ENCODE measurements at places on chromosomes 2 and 18.

DNA sequence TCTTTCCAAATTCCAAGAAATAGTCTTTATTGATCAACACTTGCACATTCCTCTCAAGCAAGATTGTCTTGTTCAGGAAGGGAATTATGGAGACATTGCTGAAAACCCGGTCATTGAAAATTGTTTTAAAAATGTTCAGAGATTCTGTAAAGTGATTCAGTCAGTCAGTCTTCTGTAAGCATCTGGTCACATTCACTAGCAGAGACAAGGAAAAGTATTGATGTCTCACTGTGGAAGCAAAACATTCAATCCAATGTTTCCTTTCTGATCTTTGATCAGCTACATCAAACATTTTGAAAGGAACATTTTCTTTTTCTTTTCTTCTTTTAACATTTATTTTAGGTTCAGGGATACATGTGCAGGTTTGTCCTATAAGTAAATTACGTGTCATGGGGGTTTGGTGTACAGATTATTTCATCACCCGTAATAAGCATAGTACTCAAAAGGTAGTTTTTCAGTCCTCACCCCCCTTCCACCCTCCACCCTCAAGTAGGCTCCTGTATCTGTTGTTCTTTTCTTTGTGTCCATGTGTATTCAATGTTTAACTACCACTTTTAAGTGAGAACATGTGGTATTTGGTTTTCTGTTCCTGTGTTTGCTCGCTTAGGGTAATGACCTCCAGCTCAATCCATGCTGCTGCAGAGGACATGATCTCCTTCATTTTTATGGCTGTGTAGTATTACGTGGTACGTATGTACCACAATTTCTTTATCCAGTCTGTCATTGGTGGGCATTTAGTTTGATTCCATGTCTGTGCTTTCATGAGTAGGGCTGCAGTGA is 61.2 kb downstream of the CTNNA2 start:
- H3K4me1 ChIP-seq: no peaks in the 10 kb centered on the region
- H3K36me3 ChIP-seq: peaks cover 4% of the 10 kb centered on the region
- no peaks in the 10 kb centered on the region for H3K27me3 ChIP-seq
- no peak overlapping the region for H3K4me3 ChIP-seq

GRCh38 chr2:1728821-1729220 is 15.5 kb downstream of the PXDN start:
- DNase-seq: no peak
- no peak overlapping the region for H3K4me3 ChIP-seq
- H3K27me3 ChIP-seq: peaks cover 5% of the 10 kb centered on the region
- H3K36me3 ChIP-seq: no peaks in the 10 kb centered on the region
- no peak overlapping the region for H3K27ac ChIP-seq

GRCh38 chr2:165610591-165611029 is 141.1 kb downstream of the CSRNP3 start:
- no peak overlapping the region for H3K4me3 ChIP-seq
- DNase-seq: no peak
- H3K4me1 ChIP-seq: peaks cover 6% of the 10 kb centered on the region
- no peak overlapping the region for H3K27ac ChIP-seq
- no peaks in the 10 kb centered on the region for H3K36me3 ChIP-seq

- no peak overlapping the region for H3K4me3 ChIP-seq
- H3K27me3 ChIP-seq: no peaks in the 10 kb centered on the region
- no peak for DNase-seq
- no peaks in the 10 kb centered on the region for H3K36me3 ChIP-seq
- no peaks in the 10 kb centered on the region for H3K4me1 ChIP-seq
Observed at GRCh38 chr2:194705398-194705797, 951.6 kb upstream of the SLC39A10 start.

- no peaks in the 10 kb centered on the region for H3K36me3 ChIP-seq
- no peak for DNase-seq
- no peak overlapping the region for H3K27ac ChIP-seq
- H3K4me3 ChIP-seq: no peak overlapping the region
- no peaks in the 10 kb centered on the region for H3K27me3 ChIP-seq
Observed at GRCh38 chr2:209791151-209791550, 19.5 kb downstream of the UNC80 start.

- no peak overlapping the region for H3K27ac ChIP-seq
- no peak for DNase-seq
- H3K36me3 ChIP-seq: no peaks in the 10 kb centered on the region
- no peaks in the 10 kb centered on the region for H3K4me1 ChIP-seq
Observed at GRCh38 chr2:241540401-241540770, 18.2 kb upstream of the BOK start.

DNA sequence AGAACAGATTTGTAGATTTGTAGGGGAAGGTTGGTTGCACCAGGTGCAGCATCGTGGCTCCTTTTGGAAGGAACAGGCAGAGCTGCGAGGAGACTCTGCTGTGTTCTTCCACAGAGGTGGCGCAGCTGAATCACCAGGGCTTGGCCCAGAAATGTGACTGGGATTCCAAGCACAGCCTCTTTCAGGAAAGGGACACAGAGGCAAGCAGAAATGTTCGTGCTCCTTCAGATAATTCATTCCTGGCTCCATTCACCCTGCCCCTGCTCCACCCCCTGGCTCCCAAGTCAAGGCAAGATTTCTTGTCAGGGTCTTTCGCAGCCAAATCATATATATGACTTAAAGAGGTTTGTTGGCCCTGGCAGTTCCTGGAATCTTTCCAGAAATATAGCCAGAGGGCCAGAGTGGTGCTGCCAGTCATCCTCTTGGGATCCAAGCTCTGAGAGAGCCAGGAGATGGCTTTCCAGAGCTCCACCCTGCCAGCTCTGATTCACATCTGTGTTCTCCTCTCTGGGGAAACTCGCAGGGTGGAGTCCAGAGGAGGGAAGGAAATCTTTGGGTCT is 203.9 kb upstream of the TANK start:
- no peak overlapping the region for H3K4me3 ChIP-seq
- H3K36me3 ChIP-seq: no peaks in the 10 kb centered on the region
- no peak for DNase-seq
- peaks cover 14% of the 10 kb centered on the region for H3K27me3 ChIP-seq

DNA sequence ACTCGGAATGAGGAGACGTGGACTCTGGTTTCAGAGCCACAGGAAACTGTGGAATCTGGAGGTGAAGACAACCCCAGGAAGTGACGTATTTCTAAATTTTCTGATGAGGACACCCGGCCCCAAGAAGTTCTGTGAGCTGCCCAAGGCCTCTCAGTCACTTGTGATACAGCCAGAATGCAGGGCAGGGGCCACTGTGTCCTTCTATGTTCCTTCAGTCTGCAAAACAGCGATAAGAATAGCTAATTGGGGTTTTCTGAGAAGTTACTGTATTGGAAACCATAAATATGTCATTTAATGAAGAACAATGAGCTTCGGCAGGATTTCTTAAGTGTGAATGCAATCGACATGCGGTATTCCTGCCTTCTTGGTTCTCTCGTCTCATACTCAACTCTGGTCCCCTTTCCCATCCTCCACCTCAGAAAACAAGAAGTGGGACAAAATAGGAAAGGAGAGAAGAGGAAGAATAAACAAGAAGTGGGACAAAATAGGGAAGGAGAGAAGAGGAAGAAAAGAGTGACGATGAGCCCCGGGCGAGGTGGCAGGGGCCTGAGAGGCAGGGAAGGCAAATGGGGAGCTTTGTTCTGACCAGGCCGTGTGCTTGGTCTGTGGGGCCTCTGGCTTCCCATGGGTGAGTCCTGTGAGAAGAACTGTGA is 282.0 kb upstream of the REV1 start:
- no peaks in the 10 kb centered on the region for H3K36me3 ChIP-seq
- no peaks in the 10 kb centered on the region for H3K4me1 ChIP-seq
- DNase-seq: no peak
- H3K4me3 ChIP-seq: no peak overlapping the region
- H3K27ac ChIP-seq: no peak overlapping the region

GRCh38 chr2:10452956-10453904 is 5.1 kb upstream of the ODC1 start:
- DNase-seq: peak; percentile 57
- no peak overlapping the region for H3K27ac ChIP-seq
- peaks cover 3% of the 10 kb centered on the region for H3K27me3 ChIP-seq
- H3K4me1 ChIP-seq: peaks cover 2% of the 10 kb centered on the region
- H3K36me3 ChIP-seq: no peaks in the 10 kb centered on the region

DNA sequence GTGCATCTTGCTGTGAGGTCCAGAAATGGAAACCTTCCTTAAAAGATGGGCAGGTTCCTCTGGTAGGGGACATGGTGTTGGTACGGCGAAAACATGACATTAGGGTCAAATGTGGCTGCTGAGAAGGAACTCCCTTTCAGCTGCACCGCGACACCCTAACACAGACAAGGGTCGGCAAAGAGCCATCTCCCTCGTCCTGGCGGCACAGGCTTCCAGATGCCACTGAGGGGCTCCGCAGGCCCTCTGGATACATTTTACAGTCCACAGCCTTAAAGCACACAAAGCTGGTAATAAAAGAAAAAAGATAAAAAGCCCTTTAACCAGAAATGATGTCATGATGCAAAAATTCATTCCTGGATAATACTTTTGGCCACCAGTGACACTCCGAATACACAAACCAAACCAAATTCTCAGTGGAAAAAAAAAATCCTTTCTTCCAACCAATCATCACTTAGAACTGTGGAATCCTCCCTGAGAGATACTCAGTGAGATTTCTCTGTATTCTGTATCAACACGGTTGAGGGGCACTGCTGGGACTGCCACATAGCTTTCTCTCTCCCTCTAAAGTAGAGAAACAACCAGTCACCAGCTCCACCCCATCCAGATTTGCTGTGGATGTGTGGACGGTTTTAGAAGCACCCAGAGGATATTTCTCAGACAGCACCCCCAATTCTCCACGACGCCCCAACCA is 174.8 kb downstream of the HDAC4 start:
- H3K36me3 ChIP-seq: no peaks in the 10 kb centered on the region
- peak overlapping the region; percentile 49 for H3K27ac ChIP-seq
- DNase-seq: no peak

GRCh38 chr2:96759548-96759947 is 1.2 kb upstream of the CNNM4 start:
- H3K27me3 ChIP-seq: no peaks in the 10 kb centered on the region
- H3K27ac ChIP-seq: peak overlapping the region; percentile 29
- peaks cover 47% of the 10 kb centered on the region for H3K4me1 ChIP-seq
- DNase-seq: no peak
- H3K36me3 ChIP-seq: no peaks in the 10 kb centered on the region

- no peak overlapping the region for H3K4me3 ChIP-seq
- no peak for DNase-seq
- H3K36me3 ChIP-seq: peaks cover 7% of the 10 kb centered on the region
- H3K27me3 ChIP-seq: no peaks in the 10 kb centered on the region
- peaks cover 4% of the 10 kb centered on the region for H3K4me1 ChIP-seq
- no peak overlapping the region for H3K27ac ChIP-seq
Observed at GRCh38 chr18:725646-726045, 13.2 kb upstream of the ENOSF1 start.

- no peak overlapping the region for H3K27ac ChIP-seq
- H3K4me1 ChIP-seq: peaks cover 5% of the 10 kb centered on the region
- H3K36me3 ChIP-seq: no peaks in the 10 kb centered on the region
- H3K4me3 ChIP-seq: no peak overlapping the region
- peaks cover 10% of the 10 kb centered on the region for H3K27me3 ChIP-seq
Observed at GRCh38 chr2:64862623-64863022, 126.6 kb upstream of the SLC1A4 start.

- no peak overlapping the region for H3K27ac ChIP-seq
- no peaks in the 10 kb centered on the region for H3K36me3 ChIP-seq
- no peak overlapping the region for H3K4me3 ChIP-seq
- DNase-seq: no peak
- no peaks in the 10 kb centered on the region for H3K4me1 ChIP-seq
Observed at GRCh38 chr18:68489013-68489792, 225.7 kb downstream of the TMX3 start.

GRCh38 chr18:57352271-57352701 is at the start of gene ST8SIA3:
Gene ST8SIA3 (plus strand): TSS chr18:57352557. CDS start chr18:57352847, 290 bp downstream.
- DNase-seq: no peak
- H3K4me1 ChIP-seq: no peaks in the 10 kb centered on the region
- H3K27me3 ChIP-seq: peaks cover 51% of the 10 kb centered on the region
- H3K27ac ChIP-seq: no peak within 1 kb of the TSS
- H3K4me3 ChIP-seq: no peak within 1 kb of the TSS

GRCh38 chr2:9355716-9356115 is 67.6 kb downstream of the ITGB1BP1 start:
- H3K27me3 ChIP-seq: peaks cover 4% of the 10 kb centered on the region
- H3K4me1 ChIP-seq: no peaks in the 10 kb centered on the region
- no peak overlapping the region for H3K27ac ChIP-seq

DNA sequence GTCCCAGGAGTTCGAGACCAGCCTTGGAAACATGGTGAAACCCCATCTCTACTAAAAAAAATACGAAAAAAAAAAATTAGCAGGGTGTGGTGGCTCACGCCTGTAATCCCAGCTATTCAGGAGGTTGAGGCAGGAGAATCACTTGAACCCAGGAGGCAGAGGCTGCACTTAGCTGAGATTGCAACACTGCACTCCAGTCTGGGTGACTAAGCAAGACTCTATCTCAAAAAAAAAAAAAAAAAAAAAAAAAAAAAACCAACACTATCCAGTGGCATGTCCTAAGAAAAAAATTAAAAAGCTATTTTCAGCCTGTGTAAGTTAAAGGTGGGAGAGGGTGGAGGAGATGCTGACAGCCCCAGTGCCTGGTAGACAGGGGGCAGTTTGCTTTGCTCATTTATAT is 32.2 kb upstream of the REL start:
- no peak for DNase-seq
- H3K27me3 ChIP-seq: peaks cover 8% of the 10 kb centered on the region
- no peak overlapping the region for H3K27ac ChIP-seq
- H3K4me1 ChIP-seq: no peaks in the 10 kb centered on the region
- H3K4me3 ChIP-seq: no peak overlapping the region
- H3K36me3 ChIP-seq: no peaks in the 10 kb centered on the region
